ENCODE measurements at places on chromosomes 6 and 20.

DNA sequence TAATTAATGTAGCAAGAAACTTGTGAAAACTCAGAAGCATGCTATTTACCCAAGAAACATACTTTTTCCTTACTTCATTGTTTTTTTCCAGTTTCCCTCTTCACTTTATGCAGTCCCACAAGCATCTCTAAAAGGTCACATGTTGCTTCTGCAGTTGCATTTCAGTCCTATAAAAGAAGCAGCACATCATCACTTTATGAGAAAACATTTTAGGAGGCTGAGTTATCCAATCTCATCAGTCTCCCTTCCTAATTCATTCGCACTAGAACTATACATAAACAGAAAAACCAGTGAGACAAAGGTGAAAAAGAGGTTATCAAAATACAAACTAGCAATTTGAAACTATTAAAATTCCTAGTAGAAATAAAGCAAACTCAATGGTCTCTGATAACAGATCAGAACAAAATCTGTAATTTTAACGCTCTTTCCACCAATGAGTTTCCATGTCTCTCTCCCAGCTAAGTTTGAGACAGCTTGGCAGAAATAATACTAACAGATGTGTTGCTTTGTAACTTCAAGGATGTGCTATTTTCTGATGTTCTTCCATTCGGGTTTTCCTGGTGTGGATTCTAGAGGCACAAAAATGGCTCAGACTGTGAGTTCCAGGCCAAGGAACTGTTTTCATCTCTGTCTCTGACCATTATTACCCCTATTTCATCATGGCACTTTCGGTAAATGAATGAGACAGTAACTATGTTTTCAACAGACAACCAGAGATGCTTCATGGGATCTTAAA lies 48.4 kb downstream of the ZHX3 start:
- no peak overlapping the region for H3K4me3 ChIP-seq
- no peaks in the 10 kb centered on the region for H3K36me3 ChIP-seq
- H3K27ac ChIP-seq = no peak overlapping the region
- no peaks in the 10 kb centered on the region for H3K4me1 ChIP-seq
- H3K27me3 ChIP-seq = no peaks in the 10 kb centered on the region
- no peak for DNase-seq

GRCh38 chr6:36783603-36784375 lies 55.5 kb downstream of the CPNE5 start:
- peaks cover 8% of the 10 kb centered on the region for H3K4me1 ChIP-seq
- no peaks in the 10 kb centered on the region for H3K36me3 ChIP-seq

- H3K36me3 ChIP-seq = peaks cover 4% of the 10 kb centered on the region
- no peak overlapping the region for H3K27ac ChIP-seq
- no peaks in the 10 kb centered on the region for H3K4me1 ChIP-seq
- no peak for DNase-seq
These were observed 4.6 kb upstream of the DST start for GRCh38 chr6:56647172-56647762.

- no peak overlapping the region for H3K4me3 ChIP-seq
- no peaks in the 10 kb centered on the region for H3K36me3 ChIP-seq
- peaks cover 15% of the 10 kb centered on the region for H3K4me1 ChIP-seq
These were observed 569.0 kb downstream of the KIF16B start for GRCh38 chr20:16004108-16004854.

DNA sequence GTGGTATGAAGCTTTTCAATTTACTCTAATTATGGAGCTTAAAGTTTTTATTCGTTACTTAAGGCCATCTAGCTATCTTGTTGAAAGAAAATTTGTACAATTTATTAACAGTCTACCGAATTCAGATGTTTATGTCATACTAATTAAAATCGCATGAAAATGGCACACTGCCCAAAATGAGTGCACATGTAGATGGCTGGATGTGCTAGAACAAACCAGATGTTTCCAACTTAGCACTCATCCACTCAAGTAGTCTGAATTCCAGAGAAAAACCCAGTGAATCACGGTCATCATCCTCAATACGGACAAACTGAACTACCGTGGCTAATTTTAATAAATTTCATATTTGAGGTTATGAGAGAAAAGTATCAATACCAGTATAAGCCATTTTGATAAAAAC lies 70.4 kb downstream of the COL12A1 start:
- H3K36me3 ChIP-seq = no peaks in the 10 kb centered on the region
- no peaks in the 10 kb centered on the region for H3K4me1 ChIP-seq
- no peak overlapping the region for H3K27ac ChIP-seq
- H3K4me3 ChIP-seq = no peak overlapping the region

GRCh38 chr20:33291830-33292355 lies 8.9 kb downstream of the BPIFB1 start:
- H3K27me3 ChIP-seq = no peaks in the 10 kb centered on the region
- H3K36me3 ChIP-seq = no peaks in the 10 kb centered on the region
- no peaks in the 10 kb centered on the region for H3K4me1 ChIP-seq
- H3K27ac ChIP-seq = no peak overlapping the region
- DNase-seq = peak; percentile 56

DNA sequence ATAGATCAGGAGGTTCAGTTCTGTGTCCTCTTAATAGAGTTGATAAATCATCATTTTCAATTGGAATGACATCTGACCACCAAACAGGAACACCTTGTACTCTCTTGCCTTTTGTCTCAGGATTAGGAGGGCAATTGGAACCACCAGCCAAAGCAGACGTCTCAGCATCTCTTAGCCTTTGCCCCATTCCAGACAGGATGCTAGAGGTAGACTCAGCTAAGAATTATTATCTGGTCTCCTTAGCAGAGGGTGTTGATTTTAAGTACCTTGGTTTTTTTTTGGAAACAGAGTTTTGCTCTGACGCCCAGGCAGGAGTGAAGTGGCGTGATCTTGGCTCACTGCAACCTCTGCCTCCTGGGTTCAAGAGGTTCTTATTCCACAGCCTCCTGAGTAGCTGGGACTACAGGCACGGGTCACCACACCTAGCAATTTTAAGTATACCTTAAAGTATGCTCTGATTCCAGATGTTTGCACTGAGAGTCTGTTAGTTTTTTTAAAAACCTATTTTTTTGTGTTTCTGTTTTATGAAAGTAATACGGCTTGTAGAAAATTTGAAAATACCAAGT lies 28.0 kb upstream of the ELOVL5 start:
- H3K4me3 ChIP-seq = no peak overlapping the region
- no peak for DNase-seq
- H3K36me3 ChIP-seq = no peaks in the 10 kb centered on the region
- no peaks in the 10 kb centered on the region for H3K4me1 ChIP-seq

DNA sequence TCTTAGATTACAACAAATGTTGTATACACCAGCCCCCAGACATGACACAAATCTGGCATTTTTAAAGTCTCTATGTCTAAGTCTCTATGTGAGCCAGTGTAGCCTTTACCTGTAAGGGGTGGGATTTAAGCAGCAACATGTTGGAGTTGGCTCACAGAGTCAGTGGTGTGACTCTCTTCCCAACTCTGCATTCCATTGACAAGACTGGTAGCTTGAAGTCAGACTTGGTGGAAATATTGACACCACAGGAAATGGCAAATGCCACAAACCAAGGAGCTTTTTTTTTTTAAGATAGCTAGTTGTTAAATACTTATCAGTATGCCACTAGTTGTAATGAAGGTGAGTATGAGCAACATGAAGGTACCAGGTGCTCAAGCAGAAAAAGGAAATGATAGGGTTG lies 103.1 kb upstream of the SMLR1 start:
- H3K36me3 ChIP-seq = no peaks in the 10 kb centered on the region
- H3K4me3 ChIP-seq = no peak overlapping the region
- no peaks in the 10 kb centered on the region for H3K27me3 ChIP-seq
- no peaks in the 10 kb centered on the region for H3K4me1 ChIP-seq
- no peak for DNase-seq

DNA sequence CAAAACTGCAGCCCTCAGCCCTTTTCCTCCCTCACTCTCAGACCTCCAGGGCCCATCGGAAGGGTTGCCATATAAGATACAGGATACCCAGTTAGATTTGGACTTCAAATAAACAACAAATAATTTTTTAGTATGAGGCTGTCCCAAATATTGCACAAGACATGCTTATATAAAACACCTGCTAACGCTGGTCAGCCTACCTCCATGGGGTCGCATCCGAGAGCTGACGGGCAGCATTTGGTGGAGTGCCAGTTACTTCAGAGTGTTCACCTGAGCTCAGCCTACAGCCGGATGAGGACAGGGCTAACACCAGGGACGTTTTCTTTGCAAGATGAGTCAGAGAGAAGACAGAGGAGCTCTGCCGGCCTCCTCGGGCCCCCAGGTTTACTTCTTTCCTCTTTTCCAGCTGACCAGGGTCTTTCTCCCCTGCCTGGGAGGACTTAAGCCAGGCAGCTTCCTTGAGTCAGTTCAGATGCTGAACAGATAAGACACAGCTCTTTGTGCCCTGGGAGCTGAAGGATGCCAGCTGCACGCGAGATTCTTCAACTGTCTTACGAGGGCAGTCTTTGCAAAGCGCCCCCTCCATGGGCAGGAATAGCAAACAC lies 141.2 kb upstream of the KCNG1 start:
- no peaks in the 10 kb centered on the region for H3K4me1 ChIP-seq
- DNase-seq = no peak
- no peak overlapping the region for H3K27ac ChIP-seq
- no peaks in the 10 kb centered on the region for H3K27me3 ChIP-seq
- H3K4me3 ChIP-seq = no peak overlapping the region

DNA sequence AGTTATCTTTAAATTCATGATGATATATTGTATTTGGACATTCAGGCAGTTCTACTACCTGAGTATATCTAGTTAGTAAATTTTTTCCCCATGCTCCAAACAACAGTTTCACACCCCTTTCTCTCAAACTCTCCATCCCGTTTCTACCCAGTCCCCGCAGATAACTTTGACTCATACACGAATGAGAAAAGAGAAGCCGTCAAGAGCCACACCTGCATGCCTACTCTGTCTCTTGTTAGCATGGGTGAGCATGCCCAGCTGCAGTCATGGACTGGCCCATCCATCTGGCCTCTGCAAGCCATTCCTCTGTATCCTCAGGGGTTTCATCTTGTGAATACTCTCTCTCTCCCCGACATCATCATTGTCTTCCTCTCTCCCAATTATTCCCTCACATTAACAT lies 41.5 kb downstream of the MYB start:
- no peaks in the 10 kb centered on the region for H3K27me3 ChIP-seq
- no peaks in the 10 kb centered on the region for H3K4me1 ChIP-seq
- H3K4me3 ChIP-seq = no peak overlapping the region
- no peak for DNase-seq
- H3K27ac ChIP-seq = no peak overlapping the region

DNA sequence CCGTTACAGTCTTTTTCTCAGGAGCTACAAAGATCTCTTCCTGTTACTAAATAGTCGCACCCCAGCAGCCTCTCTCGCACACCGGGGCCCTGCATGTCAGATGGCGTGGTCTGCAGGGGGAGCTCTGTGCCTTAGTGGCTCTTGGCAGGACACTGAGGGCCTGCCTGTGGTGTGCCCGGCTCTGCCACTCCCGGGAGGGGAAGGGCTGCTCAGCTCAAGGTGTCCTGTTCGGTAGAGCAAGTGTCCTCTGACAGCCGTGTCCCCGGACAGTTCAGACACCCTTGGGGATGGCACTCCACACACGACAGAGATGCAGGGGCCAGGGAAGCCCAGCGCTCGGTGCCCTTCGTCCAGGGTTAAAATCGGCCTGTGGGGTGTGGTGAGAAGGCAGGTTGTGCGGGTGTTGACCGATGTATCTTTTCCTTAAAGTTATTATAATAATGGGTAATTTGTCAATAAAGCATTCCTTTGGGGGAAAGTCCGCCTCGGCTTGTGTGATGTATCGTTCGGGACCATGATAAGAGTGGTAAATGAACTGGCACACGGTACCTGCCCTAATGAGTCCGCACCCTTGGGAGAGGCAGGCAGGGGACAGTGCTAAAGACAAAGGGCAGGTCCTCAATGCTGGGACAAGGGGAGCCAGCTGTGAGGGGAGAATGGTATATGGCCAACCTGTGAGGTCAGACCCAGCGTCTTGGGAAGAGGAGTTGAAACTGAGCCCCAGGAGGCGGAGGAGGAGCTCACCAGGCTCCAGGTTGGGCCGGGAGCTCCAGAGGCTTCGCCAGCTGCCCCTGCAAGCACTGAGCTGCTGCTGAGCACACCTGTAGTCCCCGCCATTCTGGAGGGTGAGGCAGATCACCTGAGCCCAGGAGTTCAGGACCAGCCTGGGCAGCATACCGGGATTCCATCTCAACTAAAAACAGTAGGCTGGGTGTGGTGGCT lies 3.6 kb upstream of the DNAJC5 start:
- peaks cover 3% of the 10 kb centered on the region for H3K4me1 ChIP-seq
- H3K4me3 ChIP-seq = peak overlapping the region; percentile 12
- H3K27ac ChIP-seq = no peak overlapping the region

Measured in neuronal stem cell (in vitro differentiated cells).